ENCODE measurements at places on chromosomes 12 and 14.

GRCh38 chr12:94498073-94498472, 38.4 kb upstream of the CEP83 start:
- no peak for DNase-seq

- no peak for DNase-seq
Observed at GRCh38 chr14:84129941-84130340, 1400.0 kb upstream of the FLRT2 start.

DNA sequence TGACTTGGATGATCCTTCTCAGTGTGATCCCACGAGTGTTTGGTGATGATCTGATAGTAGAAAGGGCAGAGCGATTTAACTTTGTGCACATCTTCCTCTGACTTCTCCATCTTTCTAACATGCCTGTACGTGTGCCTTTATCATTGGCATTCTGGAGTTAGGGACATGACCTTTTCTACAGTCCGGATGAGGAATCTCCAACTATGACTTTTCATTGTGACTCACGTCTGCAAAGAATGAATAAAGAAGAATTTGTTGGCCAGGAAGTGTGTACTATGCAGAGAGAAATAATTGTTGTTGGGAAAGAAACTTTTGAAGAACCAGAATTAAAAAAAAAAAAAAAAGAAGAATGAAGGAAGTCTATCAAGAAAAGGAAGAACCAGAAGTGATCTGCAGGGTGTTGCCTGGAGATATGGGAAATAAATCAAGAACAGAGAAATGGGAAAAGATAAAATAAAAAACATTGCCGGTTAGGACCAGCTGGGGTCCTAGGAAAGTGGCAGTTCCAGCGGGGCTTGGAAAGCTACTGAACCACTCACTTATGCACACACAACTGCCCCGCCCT, 25.3 kb downstream of the PPFIBP1 start:
- DNase-seq: no peak

- DNase-seq: no peak
Observed at GRCh38 chr12:112808156-112808555, 16.6 kb downstream of the RPH3A start.

DNA sequence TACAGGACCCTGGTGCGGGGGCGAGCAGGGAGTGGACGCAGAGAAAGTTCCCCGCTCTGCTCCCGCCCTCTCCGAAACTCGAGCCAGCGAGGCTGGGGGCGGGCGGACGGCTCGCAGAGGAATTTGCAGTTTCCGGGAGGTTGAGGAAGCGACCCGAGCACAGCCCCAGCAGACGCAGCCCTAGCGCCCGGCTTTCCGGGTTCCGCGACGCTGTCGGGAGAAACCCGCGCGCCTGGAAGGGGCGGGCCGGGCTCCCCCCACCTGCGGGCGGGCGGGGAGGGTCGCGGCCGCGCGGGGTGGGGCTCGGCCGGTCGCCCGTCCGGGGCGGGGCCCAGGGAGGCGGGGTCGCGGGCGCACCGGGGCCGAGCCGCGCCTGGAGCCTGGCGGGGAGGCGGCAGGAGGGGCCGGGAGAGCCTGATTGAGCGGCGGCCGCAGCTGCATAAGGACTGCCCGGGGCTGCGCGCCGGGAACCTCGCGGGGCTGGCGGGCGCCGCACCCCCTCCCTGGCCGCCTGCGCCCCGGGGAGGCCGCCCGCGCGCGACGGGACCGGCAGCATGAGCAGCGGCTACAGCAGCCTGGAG, at the start of gene RASSF3:
Gene RASSF3 (plus strand): TSS at position 417 of the 581 bp plus-strand sequence. CDS start 138 bp downstream, at position 555.
- peak; percentile 31 for DNase-seq

DNA sequence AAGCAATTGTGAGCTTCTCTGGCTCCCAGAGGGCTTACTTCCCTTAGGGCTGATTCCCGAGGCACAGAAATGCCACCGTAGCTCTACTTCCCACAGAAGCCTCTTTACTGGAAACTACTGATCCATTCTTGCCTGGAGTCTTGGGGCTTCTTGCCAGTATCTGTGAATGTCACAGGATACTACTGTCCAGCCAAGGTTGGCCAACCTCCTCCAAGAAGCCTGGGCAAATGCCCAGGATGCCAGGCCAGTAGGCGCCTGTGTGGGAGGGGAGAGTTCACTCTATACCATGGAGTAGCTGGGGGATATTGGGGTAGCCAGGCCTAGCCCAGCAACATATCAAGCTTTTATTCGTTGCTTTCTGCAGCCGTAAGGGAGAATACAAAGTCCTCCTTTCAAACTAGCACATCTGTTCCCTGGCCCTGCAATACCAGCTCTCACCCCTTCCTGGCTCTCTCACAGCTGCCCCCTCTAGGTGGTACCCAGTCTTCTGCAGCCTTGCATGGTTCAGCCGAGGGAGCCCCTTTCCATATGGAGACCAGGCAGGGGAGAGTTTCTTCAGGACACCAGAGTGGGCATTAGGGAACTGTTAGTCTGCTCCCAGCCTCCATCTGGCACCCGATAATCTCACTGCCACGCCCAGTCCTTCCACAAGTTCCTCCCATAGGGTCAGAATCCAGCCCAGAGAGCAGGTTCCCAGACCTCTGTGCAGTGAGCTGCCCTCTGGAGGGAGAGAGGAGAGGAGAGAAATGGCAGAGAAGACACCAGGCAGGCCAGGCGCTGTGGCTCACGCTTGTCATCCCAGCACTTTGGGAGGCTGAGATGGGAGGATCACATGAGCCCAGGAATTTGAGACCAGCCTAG, 24.3 kb upstream of the PLEK2 start:
- DNase-seq: no peak

- DNase-seq: no peak
Observed at GRCh38 chr12:501722-502447, 42.1 kb downstream of the B4GALNT3 start.

DNA sequence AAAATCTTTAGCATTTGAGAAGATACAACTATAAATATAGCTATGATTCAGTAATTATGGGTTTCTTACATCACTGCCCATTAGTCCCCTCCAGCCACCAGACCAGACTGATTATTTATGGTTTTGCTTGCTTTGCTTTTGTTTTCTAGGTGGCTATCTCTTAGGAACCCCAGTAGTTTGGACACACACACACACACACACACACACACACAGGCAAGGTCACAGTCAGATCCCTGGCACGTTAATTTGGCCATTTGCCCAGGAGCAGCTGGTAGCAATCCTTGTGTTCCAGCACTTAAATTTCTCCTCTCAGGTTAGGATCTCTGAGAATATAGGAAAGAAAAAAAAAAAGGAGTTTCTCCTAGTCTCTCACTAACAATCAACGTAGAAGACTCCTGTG, 90.2 kb upstream of the RESF1 start:
- no peak for DNase-seq

- DNase-seq: no peak
Observed at GRCh38 chr14:75875958-75876357, 105.8 kb downstream of the TGFB3 start.

DNA sequence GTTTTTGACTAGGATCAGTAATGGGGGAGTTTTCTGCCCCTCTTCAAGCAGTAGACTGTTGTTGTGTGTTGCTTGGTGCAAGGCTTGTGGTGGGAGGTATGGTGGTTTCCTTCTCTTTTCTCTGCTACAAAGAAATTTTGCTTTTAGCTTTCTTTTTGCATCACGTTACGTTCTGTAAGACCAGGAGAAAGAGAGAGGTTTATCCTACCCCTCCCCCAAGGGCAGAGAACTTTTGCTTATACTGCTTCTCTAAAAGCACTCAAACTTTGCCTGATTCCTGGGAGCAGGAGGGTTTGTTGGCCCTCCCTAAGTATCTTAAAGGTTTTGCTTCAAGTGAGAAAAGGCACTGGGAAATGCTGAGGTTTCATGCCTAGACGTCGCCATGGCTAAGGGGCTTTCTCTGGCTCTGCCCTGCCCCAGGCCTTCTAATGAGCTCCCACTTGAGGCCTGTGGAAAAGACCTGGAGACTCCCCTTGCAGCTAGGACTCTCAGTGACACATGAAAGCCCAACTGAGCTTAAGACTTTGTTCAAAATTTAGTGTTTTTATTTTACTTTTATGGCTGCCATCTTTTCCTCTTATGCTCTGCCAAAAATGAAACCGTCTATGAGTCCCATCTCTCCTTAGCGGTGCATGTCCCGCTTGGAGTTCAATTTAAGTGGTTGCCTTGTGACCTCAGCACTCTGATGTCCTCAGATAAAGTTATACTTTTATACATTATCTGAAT, 49.2 kb downstream of the EIF2S3B start:
- DNase-seq: no peak

- DNase-seq: no peak
Observed at GRCh38 chr14:49427117-49427516, 159.1 kb downstream of the RPS29 start.

DNA sequence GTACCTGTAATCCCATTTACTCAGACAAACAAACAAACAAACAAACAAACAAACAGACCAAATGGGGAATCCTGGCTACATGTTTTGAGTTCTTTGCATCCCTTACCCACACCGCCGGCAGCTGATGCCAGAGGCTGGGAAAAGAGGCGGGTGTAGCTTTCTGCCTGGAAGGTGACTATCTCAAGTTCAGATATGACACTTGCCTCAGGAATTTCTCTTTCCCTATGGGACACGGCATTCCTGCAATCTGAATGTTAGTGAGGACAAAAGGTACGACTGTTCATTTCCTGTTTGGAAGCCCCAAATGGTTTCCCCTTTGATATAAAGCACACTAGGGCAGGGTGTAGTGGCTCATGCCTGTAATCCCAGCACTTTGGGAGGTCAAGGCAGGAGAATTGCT, 2.9 kb downstream of the MYL2 start:
- no peak for DNase-seq

GRCh38 chr12:63752283-63752682, 27.4 kb upstream of the RXYLT1 start:
- DNase-seq: no peak

DNA sequence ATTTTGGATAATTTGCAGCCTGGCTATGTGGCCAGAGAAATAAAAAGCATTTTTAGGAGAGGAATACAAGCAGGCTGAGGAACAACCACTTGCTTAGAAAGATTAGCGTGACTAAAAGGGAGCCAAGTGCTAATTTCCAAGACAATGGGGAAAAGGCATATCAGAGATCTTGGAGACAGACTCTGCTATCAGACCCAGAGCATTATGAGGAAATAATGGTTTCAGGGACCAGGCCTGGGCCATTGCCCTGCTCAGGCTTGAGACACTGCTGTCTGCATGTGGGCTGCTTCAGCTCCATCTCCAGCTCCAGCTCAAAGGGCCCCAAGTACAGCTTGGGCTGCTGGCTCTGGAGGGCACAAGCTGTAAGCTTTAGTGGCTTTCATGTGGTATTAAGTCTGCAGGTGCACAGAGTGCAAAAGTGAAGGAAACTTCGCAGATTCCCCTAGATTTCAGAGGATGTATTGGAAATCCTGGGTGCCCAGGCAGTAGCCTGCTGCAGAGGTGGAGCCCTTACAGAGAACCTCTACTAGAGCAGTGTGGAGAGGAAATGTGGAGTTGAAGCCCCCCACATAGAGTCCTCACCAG, 449.2 kb downstream of the ZFP36L1 start:
- DNase-seq: no peak

- no peak for DNase-seq
Observed at GRCh38 chr14:30225176-30225575, 297.5 kb upstream of the PRKD1 start.

DNA sequence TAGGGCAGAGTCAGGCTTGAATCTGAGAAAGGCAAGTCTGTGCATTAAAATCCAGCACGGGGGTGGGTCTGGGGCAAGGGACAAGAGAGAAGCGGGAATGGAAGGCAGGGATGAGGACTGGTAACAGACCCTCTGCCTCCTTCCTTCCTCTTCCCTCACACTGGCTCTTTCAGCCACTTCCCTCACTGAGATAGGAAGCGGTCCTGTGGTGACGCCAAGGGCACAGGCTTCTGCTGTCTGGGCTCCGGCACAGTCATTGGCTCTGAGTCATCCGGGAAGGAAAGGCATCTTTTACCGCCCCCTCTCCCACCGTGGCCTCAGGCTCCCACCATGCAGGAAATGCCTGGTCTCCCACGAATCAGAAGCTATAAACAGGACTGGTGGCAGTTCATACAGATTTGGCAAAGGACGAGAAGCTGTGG, 70.2 kb downstream of the ETV6 start:
- no peak for DNase-seq

- no peak for DNase-seq
Observed at GRCh38 chr12:40989785-40990184, 198.3 kb upstream of the PDZRN4 start.

DNA sequence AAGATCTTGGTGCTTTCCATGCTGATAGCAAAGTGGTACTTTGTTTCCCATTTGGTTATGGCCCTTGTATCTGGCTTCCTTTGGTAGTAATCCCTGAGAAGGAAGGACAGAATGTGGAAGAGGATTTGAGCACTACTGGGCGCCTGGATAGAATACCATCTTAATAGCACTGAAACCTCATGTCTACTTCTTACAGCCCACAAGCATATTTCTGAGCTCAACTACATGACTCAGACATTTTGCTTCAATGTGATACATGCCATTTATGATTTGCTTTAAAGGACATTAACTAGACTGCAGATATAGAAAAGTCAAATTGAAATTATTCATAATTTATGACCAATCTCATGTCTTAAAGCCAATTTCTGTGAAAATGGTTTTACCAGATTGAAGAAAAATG, 80.4 kb downstream of the LIN7A start:
- no peak for DNase-seq

- DNase-seq: no peak
Observed at GRCh38 chr14:21070610-21071224, 613 bp downstream of the ARHGEF40 start.

DNA sequence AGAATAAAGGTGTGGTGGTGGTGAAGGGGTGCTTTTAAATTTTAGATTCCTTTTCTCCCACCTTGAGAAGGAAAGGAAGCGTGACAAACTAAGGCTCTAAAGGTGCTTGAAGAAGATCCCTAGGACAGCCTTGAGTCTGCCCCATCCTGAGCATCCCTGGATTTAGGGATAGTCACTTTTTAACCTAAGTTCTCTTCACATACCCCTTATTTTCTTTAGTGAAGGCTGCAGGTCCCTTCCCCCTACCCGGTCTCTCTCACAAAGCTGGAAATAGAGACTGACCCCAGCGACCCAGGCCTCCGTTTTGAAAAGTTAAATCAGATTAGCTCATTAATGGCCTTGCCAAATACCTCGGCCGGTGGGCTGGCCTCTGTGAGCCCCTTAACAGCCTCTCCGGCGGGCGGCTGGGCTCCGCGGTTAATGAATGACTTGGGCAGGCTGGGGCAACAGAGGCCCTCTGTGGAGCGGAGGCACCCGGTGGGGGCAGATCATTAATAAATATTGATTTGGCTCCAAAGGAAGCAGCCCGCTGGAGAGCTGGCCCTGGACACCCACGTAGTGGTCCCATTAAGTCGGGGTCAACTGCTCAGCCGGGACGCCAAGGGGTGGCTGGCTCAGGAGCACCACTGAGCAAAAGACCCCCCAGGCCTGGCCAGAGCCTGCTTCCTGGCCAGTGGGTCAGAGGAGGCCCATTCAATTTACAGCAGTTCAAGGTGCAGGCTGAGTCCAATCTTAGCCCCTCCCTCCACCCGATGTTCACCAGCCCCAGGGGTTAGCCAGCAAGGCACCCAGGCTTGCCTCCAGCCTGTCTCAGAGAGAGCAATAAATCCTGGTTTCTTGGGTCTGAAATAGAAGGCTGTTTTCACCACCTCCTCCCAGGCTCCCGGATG, 31.8 kb downstream of the PAH start:
- DNase-seq: no peak

DNA sequence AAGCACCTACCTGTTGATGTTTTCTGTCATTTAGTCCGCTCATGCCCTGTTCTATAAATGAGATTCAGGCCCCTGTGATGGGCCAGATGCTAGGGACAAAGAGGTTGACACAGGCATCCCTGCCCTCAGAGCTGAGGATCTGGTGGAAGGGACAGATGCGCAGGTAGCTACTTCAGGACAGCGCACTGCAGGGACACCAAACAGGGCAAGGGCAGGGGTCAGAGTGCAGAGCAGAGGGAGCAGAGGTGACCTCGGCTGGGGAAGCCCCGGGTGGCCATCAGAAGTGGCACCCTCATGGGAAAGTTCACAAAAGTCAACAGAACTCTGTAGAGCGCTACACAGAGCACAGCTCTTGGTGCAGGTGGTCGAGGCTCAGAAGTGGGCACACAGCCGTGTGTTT, 5.6 kb upstream of the PNMA1 start:
- DNase-seq: no peak

All from stimulated activated CD8-positive, alpha-beta memory T cell treated with anti-CD3 and anti-CD28 coated beads, Interleukin-4, amount 100 ng/mL, for 1 hour (primary cell).